ENCODE measurements at places on chromosomes 12 and 14.
A peak's percentile ranks its signal among the peaks of the same experiment; 100 is the strongest.

DNA sequence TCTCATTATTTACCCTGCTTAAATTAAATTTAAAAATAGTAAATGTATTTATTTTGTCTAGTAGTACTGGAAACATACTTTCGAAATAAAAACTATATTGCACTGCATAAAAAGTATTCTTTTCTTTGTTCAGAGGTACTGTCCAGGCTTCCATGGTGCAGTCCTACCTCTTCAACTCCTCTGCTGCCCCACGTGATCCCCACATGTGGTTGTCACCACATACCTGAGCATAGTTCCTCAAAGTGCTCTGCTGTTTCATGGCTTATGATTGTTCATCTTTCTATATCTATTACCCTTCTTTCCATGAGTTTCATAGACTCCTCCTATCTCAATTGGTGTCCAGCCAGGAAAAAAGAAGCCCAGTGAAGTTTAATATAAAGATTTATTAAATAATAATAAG is 317.5 kb upstream of the OR4E1 start:
- DNase-seq, result no peak

- no peak for DNase-seq
Observed at GRCh38 chr14:52275372-52275771, 7.9 kb downstream of the PTGDR start.

GRCh38 chr12:28088566-28089272 is 101.5 kb upstream of the CCDC91 start:
- DNase-seq, result no peak

GRCh38 chr14:79871136-79871535 is 340.2 kb downstream of the DIO2 start:
- no peak for DNase-seq

DNA sequence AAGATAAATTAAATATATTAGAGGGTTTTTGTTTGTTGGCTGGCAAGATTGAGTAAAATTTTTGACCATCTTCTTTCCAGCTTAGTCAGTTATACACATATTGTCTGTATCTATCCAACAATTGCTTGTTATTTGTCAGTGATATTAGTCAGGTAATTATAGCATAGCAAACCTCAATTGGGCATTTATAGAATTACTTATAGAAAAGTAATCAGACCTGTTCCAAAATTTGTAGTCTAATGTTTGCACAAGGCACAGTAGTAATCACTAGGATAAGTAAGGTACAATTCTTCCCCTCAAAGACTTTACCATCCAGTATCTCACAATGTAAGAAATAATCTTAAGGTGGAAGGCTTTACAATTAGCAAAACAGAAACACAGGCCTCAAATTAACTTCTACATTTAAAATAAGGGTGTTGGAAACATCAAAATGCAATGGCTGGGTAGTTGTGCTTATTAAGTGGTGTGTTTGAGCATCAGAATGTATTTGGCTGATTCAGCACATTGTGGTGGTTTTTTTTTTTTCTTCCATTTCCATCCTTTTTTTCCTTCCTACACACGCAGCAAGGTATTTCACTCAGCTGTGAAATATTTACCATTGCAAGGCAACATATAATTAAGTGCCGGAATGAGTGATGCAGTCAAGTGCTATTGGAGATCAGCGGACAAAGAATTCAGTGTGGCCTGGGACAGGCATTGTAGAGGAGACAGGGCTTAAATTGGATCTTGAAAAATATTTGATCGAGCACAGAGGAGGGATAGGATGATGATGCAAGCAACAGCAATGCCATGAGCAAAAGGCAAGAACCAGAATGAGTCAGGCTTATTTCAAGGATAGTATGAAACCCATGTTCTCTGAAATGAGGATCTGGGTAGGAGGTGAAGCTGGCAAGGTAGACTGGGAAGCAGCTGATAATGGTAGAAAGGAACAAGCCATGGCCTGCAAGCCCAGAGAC is 178.2 kb downstream of the AKAP6 start:
- DNase-seq, result peak; percentile 66

DNA sequence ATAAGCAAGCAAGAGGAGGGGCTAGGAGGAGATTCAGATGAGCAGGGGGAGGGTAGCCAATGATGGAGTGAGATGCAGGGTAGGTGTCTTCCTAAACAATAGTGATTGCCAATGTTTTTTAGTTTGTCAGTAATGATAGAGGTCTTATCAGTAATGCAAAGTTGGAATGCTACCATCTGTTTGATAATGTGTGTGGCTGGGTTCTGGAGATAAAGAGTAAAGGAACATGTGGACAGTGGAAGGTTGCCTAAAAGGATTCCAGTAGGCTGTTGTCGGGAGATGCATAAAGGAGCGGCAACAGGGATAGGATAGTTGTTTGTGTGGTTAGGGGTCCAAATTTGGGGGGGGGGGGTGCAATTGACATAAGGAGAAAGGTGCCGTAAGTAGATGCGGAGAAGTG is 52.5 kb downstream of the TESPA1 start:
- DNase-seq, result no peak
